Cardiac atrium fibroblast (primary cell): ENCODE measurements at places on chromosomes 16 and 17. TPM values are rescaled to one million over a fixed set of nuclear protein-coding genes. Genes with fewer than 3 reads are reported as not detected.

CCDC78 gene
- 1.6 and 4.5 TPM in 2 replicates for total RNA-seq

CDRT15 gene
- not detected in 2 replicates for total RNA-seq

TBC1D3E gene
- not detected in 2 replicates for total RNA-seq

PRPF8 gene
- total RNA-seq: 90.6 and 116 TPM in 2 replicates

RASD1 gene
- 6.5 and 10.8 TPM in 2 replicates for total RNA-seq

KRTAP16-1 gene
- total RNA-seq: not detected in 2 replicates

ARMC7 gene
- 3.2 and 5.8 TPM in 2 replicates for total RNA-seq

MRPL27 gene
- total RNA-seq: 70.0 and 75.5 TPM in 2 replicates

CRYBA1 gene
- not detected in 2 replicates for total RNA-seq

TLCD3A gene
- 31.6 and 37.4 TPM in 2 replicates for total RNA-seq

KRTAP9-4 gene
- not detected in 2 replicates for total RNA-seq

SMARCE1 gene
- total RNA-seq: 53.3 and 55.4 TPM in 2 replicates

KCNH6 gene
- total RNA-seq: under 0.01 TPM in 1 of 2 replicates, not detected in the other

SEC14L5 gene
- total RNA-seq: under 0.01 and 0.72 TPM in 2 replicates

SLFN14 gene
- not detected in 2 replicates for total RNA-seq

PRR29 gene
- total RNA-seq: 0.16 and 0.18 TPM in 2 replicates

VWA3A gene
- total RNA-seq: not detected in 2 replicates

HBM gene
- total RNA-seq: not detected in 2 replicates

CSF3 gene
- total RNA-seq: 12.2 TPM in 1 of 2 replicates, not detected in the other

SLC38A8 gene
- total RNA-seq: not detected in 2 replicates

SLC4A1 gene
- total RNA-seq: not detected in 2 replicates

CDC6 gene
- 5.2 and 9.6 TPM in 2 replicates for total RNA-seq

TLK2 gene
- total RNA-seq: 21.7 and 22.7 TPM in 2 replicates

FOXL1 gene
- total RNA-seq: 1.6 and 3.1 TPM in 2 replicates

OVCA2 gene
- 34.5 and 60.1 TPM in 2 replicates for total RNA-seq

MLLT6 gene
- total RNA-seq: 13.3 and 17.1 TPM in 2 replicates

GLP2R gene
- total RNA-seq: under 0.01 TPM in 1 of 2 replicates, not detected in the other

LRRC75A gene
- total RNA-seq: 2.2 and 2.4 TPM in 2 replicates

NLGN2 gene
- 7.8 and 12.5 TPM in 2 replicates for total RNA-seq

CTRL gene
- 0.18 and 0.81 TPM in 2 replicates for total RNA-seq

COPZ2 gene
- 46.8 and 64.2 TPM in 2 replicates for total RNA-seq

PPP1R1B gene
- 3.4 and 3.9 TPM in 2 replicates for total RNA-seq

ATF7IP2 gene
- 0.49 and 0.90 TPM in 2 replicates for total RNA-seq

FNDC8 gene
- total RNA-seq: not detected in 2 replicates

TMED6 gene
- total RNA-seq: not detected in 2 replicates

DNAJA3 gene
- total RNA-seq: 33.2 TPM in 2 replicates

KRT36 gene
- not detected in 2 replicates for total RNA-seq

PPY gene
- not detected in 2 replicates for total RNA-seq

ACSF3 gene
- total RNA-seq: 24.6 and 30.3 TPM in 2 replicates

MAP2K6 gene
- total RNA-seq: under 0.01 TPM in 2 replicates
